Cardiac muscle cell (in vitro differentiated cells and primary cell): ENCODE measurements at places on chromosomes 12 and 14.
A peak's percentile ranks its signal among the peaks of the same experiment; 100 is the strongest.

DNA sequence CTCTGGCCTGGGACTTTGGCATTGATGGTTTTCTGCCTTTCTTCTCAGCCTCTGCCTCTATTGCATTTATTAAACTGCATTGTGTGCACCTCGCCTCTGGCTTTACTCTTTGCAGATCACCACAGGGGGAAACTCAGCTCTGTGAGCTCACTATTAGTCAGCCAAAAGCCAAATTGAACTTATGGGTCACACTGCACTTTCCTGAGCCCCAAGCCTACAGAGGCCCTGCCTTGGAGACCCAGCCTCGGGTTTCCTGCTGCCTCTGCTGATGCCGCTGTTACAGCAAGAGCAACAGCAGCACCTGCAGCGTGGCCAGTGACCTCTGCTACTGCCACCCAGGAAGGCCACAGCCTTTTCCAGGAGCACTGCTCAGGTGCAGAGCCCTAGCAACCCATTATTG, 122.5 kb downstream of the DAD1 start:
- DNase-seq, result no peak

DNA sequence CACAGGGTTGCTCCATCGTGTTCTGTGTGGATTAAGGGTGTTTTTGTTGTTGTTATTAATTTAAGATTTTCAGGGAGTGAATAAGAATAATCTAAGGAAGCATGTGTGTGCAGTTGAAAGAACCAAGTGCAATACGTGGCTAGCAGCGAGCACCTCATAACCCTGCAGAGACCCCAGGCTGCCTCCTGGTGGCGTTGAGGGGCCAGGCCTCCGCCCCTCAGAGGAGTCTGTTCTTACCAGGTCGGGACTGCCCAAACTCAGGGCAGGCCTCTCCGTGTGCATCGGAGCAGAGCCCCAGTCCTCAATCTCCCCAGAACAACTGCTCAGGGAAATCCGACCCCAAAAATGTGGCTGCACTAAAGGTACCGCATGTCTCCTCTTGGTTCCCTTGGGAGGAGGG, 36.8 kb downstream of the IL31 start:
- peak; percentile 38 for DNase-seq

DNA sequence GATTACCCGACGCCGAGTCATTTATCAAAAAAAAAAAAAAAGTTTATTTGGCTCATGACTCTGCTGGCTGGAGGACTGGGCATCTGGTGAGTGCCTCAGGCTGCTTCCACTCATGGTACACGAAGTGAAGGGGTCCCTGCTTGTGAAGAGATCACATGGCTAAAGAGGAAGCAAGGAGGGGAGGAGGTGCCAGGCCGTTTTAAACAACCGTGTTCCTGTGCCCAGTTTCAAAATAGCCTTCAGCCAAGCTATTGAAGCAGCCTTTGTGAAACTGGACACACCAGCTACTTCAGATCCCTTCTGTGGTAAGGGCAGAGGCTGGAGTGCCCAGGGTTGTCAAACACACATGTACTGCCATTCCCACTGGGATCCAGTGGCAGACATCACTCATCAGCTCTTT, 7.6 kb downstream of the POP5 start:
- no peak for DNase-seq

DNA sequence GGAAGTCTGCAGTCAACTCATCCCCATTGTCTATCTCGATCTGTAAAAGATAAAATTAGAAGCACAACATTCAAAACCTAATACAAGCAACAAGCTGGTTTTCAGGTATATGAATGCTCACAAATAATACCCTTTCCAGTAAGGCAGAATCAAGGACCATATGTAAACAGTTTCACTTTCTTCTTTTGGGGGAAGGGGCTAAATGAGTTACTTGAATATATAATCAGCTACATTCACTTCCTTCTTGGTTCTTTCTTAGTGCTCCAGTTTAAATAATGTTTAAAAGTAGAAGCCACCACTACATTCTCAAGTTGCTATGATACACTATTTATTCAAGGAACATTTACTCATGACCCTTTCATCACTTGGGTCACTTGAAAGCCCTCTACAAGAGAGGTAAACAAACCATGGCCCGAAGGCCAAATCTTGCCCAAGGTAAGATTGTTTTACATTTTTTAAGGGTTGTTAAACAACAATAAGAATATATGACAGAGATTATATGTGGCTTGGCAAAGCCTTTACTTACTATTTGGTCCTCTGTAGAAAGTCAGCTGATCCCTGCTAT, 10.3 kb downstream of the TWF1 start:
- no peak for DNase-seq

- DNase-seq, result peak; percentile 64
Observed at GRCh38 chr12:95653771-95654546, 102.7 kb upstream of the USP44 start.

DNA sequence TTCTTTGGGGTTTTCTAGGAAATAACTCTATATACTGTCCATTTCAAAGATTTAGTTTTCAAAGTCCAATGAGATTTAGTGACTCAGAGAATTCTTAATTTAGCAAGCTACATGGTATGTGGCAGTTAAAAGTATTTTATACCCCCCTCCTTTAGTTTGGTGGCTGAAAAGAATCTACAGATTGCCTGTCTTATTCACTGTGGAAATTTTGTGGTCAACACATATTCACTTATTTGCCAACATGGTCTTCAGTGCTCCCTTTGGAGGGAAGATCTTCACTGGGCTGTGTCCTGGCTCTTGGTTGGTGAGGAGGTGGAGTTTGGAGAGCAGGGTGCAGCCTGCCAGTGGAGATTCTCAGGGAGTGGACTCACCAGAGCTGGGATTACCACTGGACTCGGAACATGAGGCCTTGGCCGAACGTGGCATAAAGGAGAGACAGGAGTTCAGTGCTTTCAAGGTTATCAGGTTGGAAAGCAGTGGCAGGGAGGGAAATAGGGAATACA, 39.8 kb downstream of the SAMD4A start:
- no peak for DNase-seq

- DNase-seq, result no peak
Observed at GRCh38 chr12:111870706-111871105, 28.7 kb downstream of the MAPKAPK5 start.

GRCh38 chr14:55577229-55577628, 2.8 kb upstream of the KTN1 start:
- DNase-seq, result no peak

DNA sequence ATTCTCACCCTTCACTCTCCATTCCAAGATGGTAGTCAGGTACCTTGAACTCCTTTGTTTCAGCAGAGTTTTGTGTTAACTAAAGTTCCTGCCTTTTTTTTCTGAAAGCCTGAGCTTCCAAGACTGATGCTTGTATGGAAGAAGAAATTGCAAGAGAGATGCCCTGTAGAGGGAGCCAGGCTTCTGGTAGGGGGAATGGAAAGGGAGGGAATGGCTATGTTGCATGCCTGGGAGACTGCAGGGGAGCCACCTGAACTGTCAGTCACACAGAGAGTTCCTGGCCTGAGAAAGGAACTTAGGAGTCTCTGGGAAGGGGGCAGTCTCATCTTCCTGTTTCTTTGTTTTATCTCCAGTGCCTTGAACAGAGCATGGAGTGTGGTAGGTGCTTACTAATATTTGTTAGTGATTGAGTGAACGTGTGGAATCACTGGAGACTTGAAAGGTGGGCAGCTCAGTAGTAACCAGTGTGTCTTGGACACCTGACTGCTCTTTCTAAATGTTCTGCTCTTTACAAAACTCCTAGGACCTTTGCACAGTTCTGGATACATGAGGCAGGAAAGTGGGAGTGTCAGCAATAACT, 132.2 kb downstream of the ANO4 start:
- DNase-seq, result peak; percentile 56

DNA sequence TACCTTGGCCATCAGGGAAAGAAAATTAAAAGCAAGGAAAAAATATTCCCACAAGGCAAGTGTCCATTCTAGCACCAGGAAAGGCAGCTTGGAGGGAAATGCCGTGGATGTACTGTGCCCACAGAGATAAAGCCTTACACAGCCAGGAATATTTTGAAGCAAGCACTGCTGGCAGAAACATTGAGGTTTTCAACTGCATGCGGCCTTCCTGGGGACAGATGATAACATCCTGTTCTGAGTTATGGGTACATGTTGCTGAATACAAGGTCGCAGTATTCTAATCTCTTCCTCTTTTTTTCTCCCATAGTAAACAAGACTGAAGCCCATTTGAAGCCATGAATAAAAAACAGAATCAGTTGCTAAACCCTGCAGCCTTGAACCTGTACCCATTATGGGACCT, 197.1 kb downstream of the BTG1 start:
- DNase-seq, result no peak

GRCh38 chr14:93748208-93749075, 39.8 kb downstream of the PRIMA1 start:
- peak; percentile 65 for DNase-seq

DNA sequence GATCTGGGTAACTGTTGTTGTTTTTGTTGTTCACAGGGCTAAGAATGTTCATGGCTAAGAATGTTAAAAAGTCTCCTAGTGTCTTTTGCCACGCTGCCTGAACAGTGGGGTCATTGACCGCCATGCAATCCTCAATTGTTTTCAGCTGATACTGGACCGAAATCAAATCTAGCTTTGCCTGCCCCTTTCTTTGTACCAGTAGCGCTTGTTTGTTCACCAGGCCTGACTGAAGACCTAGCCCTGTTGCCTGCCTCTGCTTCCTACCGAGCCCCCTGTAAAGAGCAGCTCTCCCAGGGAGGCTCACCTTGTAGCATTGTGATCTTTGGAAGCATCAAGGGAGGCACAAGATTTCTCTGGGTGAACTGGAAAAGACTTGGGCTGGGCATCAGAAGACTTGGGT, 6.7 kb downstream of the PSEN1 start:
- no peak for DNase-seq

- DNase-seq, result no peak
Observed at GRCh38 chr12:49160399-49160798, 28.5 kb downstream of the TUBA1A start.
